ENCODE measurements at places on chromosomes 1 and 21.
A peak's percentile ranks its signal among the peaks of the same experiment; 100 is the strongest.

GRCh38 chr1:147627435-147628110 is 42.8 kb downstream of the ACP6 start:
- DNase-seq: no peak

GRCh38 chr1:17342014-17342441 is 30.0 kb upstream of the PADI6 start:
- DNase-seq: peak; percentile 82

DNA sequence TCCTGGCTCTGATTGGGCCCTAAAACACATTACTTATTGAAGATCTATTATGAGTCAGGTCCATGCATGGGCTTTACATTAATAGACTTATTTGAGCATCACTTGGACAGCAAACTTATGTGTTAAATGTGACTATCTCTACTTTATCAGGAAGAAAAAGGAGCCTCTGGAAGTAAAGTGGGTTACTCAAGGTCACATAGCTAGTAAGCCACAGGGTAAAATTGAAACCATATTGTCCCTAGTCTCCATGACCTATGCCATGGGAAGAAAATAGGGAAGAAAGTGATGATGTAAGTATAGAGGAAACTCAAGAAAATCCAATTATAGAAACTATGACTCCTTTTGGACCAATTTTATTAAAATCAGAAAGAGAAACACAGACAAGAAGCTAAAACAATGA is 555.3 kb downstream of the NUF2 start:
- DNase-seq: no peak

DNA sequence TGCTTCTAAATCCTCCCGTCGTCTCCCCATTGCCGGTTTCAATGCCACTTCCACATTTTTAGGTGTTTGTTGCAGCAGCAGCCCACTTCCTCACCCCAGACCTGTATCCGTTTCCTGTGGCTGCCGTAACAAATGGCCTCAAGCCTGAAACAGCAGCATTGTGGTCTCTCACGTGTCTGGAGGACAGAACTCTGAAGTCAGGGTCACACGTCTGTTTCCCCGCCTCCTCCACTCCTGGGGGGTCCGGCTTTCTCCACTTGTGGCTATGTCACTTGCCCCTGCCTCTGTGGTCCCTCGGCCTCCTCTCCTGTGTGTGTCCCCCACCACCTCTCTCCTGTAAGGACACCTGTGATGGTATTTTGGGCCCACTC is 21.8 kb downstream of the TRPM2 start:
- DNase-seq: peak; percentile 55

- DNase-seq: no peak
These were observed 24.8 kb upstream of the THEM4 start for GRCh38 chr1:151934048-151934493.

DNA sequence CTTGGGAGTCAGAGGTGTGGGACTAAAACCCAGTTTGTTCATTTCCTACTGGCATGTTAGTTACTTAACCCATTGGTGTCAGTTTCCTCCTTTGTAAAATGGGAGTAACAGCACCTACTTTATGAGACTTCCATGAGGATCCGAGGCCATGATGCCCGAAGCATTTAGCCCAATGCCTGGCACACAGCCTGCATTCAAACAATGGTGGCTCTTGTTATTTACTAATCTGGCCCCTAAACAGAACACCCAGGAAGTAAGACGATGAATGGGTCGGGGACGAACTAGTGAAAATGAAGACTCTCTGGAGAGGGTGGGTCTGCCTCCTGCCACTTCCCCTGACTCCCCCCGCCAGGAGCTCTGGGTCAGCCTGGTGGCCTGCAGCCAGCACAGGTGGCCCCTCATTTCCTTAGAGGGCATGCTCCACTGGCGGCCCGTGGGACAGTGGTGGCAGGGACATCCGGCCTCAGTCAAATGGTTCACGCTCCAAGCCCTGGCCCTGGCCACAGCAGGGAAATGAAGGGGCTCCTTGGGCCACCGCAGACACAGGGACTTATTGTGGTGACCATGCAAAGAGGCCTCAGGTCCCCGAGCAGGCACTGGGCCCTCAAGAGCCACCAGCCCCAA is 9.5 kb upstream of the TAS1R2 start:
- no peak for DNase-seq

DNA sequence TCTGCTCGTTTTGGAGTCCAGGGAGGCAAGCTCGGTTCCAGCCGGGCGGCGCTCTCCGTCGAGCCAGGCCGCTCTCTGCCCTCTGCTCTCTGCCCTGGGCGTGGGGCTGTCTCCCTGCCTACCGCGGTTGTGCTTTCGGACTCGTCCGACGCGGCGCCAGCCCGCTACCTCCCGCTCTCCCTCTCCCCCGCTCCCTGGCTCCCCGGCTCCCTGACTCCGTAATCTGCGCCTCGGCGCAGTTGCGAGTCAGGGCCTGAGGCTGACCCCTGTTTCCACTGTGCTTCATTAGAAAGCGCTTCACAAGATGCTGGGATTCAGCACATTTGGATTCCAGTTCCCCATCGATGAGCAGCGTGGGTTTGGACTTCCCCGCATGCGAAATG is 2.2 kb downstream of the SOX13 start:
- DNase-seq: peak; percentile 92

- DNase-seq: no peak
These were observed at the start of gene INSRR for GRCh38 chr1:156858959-156859522. INSRR (minus strand) TSS chr1:156859117; CDS start chr1:156858621, 496 bp downstream.

- DNase-seq: no peak
These were observed 36.1 kb downstream of the DPH5 start for GRCh38 chr1:100989306-100990077.

- peak; percentile 57 for DNase-seq
These were observed 15.5 kb downstream of the TEX35 start for GRCh38 chr1:178528228-178528952.

- no peak for DNase-seq
These were observed 25.6 kb upstream of the CDC42BPA start for GRCh38 chr1:227343727-227344551.

DNA sequence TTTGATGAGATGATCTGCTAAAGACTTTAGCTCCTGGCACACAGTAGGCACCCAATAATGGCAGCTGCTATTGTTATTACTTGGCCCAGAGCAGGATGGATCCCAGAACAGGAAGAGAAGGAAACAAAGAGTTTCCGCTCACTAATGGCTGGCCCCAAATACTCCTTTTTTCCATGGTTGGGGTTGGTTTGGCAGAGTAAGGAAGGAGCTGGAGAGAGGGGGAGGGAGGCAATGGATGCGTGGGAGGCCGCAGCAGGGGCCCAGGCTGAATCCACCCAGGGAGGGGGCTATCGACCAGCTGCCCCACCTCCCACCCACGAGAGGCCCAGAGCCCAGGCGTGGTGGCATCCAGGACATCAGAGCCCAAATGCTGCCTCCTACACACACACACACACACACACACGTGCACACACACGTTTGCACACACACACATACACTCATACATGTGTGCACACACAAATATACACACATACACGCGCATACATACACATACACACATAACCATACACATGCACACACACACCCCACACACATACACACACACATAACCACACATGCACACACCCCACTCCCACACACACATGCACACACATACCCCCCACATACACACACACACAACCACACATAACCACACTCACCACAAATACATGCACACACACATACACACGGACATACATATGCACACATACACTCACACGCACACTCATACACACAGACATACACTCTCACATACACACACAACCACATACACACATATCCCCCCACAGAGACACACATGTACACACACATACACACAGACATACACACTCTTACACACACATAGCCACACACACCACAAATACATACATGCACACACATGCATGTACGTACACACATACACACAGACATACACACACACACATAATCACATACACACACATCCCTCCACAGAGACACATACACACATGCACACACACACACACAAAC is 25.2 kb downstream of the C1QB start:
- no peak for DNase-seq

DNA sequence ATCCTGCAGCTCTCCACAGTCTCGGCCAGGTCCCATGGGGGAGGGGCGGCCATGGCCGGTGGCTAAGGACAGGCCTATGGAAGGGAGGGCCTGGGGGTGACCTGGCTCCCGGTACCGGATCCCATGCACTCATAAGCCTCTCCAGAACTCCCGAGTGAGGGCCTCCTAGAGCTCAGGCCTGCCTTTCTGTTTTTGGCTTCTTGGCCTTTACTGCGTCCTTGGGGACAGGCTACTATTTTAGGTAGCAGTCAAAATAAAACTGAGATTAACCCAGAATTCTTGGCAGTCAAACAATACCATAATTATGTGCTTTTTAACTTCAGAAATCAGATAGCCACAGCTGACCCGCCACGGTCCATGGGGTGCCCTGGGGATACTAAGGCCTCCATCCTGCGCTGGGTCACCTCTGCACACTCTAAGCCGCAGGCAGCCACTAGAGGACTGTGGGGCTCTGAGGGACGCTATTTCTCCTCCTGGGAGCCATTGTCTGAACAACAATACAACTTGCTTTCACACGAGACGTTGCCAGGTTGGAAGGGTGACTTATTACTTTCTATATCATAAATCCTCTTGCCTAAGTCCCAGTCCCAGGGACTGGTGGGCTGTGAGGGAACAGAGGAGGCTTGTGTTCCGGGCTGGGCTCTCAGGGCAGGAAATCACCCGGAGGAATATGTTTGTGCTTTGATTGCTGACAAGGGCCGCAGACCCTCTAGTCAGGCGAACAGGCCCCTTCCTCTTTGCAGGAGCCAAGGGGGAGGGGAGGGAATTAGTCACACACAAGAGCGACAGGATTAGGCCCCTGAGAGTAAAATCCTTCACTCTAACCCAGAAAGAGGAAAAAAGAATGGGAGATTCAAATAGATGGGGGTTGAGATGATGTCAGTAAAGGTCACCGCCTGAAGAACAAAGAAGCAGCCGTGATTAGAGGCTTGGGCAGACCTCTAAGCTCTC is 40.7 kb upstream of the BCAR3 start:
- DNase-seq: no peak

GRCh38 chr1:231856426-231856825 is 229.8 kb downstream of the DISC1 start:
- DNase-seq: no peak

- no peak for DNase-seq
These were observed 157.2 kb upstream of the NFIA start for GRCh38 chr1:60924964-60925798.

DNA sequence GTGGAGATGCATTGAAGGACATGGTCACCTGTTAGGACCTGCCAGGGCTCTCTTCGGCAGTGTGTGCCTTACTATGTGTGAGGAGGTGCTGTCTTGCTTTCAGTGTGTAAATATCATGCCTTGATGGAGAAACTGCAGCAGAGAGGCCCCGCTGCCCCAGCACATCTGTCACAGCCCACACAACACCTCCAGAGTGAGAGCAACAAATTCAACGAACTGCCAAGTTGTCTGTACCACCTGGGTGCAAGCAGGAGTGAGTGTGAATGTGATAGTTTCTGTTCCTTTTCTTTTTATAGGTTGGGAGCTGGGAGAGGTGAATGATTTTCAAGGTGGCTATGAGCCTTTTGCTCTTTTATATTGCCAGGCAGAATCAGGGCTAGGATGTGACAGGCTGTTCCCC is 114.6 kb upstream of the KIAA0040 start:
- no peak for DNase-seq

- DNase-seq: no peak
These were observed 42.5 kb downstream of the UTP25 start for GRCh38 chr1:209870151-209870831.

- no peak for DNase-seq
These were observed 674 bp upstream of the HES5 start for GRCh38 chr1:2530513-2531361.

GRCh38 chr21:34844013-34844923 is 175.5 kb downstream of the CLIC6 start:
- DNase-seq: no peak

DNA sequence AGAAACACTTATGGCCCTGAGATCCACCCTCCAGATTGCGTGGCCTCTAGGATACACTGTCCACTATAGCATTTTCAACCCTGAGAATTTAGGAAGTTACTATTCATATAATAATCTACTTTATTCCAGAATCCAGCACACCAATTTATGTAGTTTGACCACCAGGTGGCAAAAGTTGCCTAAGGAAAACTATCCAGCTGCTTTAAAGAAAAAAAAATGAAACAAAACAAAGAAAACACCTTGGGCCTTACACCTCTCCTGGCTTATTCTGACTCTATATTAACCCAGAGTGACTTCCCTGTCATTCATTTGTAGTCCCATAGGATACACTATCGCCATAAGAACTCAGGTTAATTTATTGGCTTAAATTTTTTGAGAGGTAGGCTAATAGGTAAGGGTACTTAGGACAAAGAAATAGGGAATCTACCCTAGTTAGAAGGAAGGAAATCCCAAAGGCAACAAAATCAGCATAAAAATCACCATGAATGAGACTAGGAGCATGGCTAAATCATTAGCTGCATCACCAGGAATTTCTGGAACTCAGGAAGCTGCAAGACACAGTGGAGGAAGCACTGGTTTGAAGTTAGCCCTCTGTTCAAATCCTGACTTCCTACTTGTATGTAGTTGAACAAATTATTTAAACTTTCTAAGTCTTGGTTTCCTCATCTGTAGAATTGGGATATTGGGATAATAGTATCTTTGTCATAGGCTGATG is 107.5 kb downstream of the SPAG17 start:
- no peak for DNase-seq

- DNase-seq: no peak
These were observed 5.1 kb upstream of the CTSK start for GRCh38 chr1:150813028-150813707.

DNA sequence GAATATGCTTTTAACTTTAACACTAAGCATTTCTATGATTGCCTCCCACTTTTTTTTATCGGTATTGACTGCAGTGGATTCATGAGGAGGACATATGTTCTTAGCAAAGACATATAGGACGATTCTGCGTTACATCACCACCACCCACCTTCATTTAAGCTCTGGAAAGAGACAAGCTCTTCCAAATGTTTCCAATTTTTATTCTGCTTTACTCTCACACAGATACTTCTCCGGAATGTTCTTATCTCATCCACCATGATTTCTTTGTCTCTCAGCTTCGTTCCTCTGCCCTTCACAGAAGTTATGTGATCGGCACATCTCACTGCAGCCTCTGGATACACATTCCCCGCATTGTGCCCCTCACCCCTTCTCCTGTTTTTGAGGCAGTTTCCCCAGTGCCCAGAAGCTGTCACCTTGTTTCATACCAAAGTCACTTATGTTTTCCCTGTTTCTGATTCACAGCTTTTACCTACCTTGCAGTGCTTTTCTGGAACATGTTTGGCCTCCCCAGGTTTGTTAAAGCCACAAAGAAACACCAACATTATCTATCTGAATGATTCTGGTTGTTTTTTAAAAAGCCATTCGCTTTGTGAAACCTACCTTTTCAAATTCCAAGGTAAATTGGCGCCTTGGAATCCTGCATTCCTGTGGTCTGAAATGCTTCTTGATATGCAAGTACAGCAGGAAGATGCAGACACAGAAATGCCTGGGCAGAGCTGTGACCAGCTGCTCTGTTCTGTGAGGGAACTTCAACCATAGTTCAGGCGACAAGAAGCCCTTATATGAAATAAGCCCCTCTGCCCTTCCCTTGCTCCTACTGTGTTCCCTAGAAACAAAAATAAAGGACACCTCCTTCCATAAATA is 1020.2 kb downstream of the TTLL7 start:
- no peak for DNase-seq

GRCh38 chr1:184633785-184634184 is 120.9 kb downstream of the EDEM3 start:
- DNase-seq: no peak

- no peak for DNase-seq
These were observed 2.0 kb downstream of the GLUL start for GRCh38 chr1:182389619-182390047.

- DNase-seq: no peak
These were observed 405 bp upstream of the UHMK1 start for GRCh38 chr1:162497104-162497722.

GRCh38 chr1:246827396-246827795 is 103.2 kb downstream of the SCCPDH start:
- no peak for DNase-seq

- DNase-seq: no peak
These were observed 1.9 kb downstream of the OLIG1 start for GRCh38 chr21:33071770-33072306.

All from mesenteric fat pad (tissue), 1 donor.